GM23248 (cell line): ENCODE measurements at places on chromosomes 16 and 17. TPM values are rescaled to one million over a fixed set of nuclear protein-coding genes. Genes with fewer than 3 reads are reported as not detected.

- H3K27me3 ChIP-seq = no peaks in the 10 kb centered on the region
- H3K4me1 ChIP-seq = no peaks in the 10 kb centered on the region
- H3K4me3 ChIP-seq = no peak within 1 kb of the TSS
These were observed at the start of gene MYH4 for GRCh38 chr17:10469459-10469858. Gene MYH4 (minus strand): TSS chr17:10469559. CDS start chr17:10466745, 2,814 bp downstream.

DNA sequence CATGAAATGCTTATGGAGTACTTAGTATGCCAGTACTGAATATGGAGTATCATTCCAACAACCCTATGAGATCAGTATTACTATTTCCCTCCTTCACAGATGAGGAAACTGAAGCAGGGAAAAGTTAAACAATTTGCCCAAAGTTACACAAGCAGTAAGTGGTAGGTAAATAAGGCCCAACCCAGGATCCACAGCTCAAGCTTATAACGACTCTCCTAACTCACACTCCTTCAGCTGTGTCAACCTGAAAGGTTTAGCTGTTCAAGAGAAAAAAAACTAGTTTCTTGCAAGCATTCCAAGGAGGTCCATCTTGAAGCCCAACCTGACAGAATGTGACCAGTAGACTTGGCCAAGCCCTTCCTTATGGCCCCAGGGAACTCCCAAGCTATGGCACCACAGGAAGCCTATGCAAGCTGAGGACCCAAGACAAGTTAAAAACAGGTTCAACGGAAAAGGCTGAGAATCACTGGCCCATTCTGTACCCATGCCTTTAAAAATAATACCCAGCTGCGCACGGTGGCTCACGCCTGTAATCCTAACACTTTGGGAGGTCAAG lies 6.5 kb downstream of the CRK start:
- no peaks in the 10 kb centered on the region; the same call in 1 of the 2 replicates for H3K36me3 ChIP-seq
- no peaks in the 10 kb centered on the region for H3K27me3 ChIP-seq
- H3K4me1 ChIP-seq = peaks cover 18% of the 10 kb centered on the region; the same call in 1 of the 2 replicates
- H3K27ac ChIP-seq = no peak overlapping the region
- H3K4me3 ChIP-seq = no peak overlapping the region
- DNase-seq = no peak

DNA sequence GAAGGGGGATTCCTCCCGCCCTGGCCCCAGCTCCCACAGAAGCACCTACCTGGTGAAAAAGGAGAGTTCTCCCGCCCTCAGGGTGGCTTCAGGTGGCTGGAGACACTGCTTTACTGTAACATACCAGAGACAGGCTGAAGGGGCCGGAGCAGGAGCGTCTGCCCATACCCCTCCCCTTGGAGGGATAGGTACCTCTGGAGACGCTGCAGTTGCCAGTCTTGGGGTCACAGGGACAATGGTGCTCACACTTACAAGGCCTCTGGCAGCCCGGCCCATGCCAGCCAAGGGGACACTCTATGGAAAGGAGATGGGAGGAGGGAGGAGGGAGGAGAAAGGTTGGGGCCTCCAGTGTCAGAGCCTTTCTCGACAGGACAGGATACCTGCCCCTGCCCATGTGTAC lies 6.6 kb downstream of the NAGPA start:
- H3K4me1 ChIP-seq = no peaks in the 10 kb centered on the region
- no peaks in the 10 kb centered on the region for H3K36me3 ChIP-seq
- no peak overlapping the region for H3K4me3 ChIP-seq
- H3K27me3 ChIP-seq = no peaks in the 10 kb centered on the region
- no peak overlapping the region for H3K27ac ChIP-seq
- DNase-seq = no peak

- H3K36me3 ChIP-seq = no peaks in the 10 kb centered on the region
- no peak for DNase-seq
- H3K27ac ChIP-seq = peak overlapping the region; percentile 44
- peaks cover 33% of the 10 kb centered on the region; the same call in 1 of the 2 replicates for H3K4me1 ChIP-seq
These were observed 3.5 kb upstream of the BCL6B start for GRCh38 chr17:7019367-7019766.

DNA sequence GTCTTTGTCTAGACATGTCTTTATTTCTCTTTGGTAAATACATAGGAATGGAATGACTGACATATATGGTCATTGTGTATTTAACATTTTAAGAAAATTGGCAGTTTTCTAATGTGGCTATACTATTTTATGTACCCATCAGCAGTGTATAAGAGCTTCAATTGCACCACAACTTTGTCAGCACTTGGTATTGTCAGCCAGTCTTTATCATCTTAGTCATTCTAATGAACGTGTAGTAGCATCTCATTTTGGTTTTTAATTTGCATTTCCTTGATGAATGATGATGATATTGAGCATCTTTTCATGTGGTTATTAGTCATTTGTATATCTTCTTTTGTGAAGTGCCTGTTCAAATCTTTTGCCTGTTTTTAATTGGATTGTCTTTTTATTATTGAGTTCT lies 239.3 kb downstream of the CEP112 start:
- H3K27ac ChIP-seq = no peak overlapping the region
- no peak for DNase-seq
- H3K4me3 ChIP-seq = no peak overlapping the region

DNA sequence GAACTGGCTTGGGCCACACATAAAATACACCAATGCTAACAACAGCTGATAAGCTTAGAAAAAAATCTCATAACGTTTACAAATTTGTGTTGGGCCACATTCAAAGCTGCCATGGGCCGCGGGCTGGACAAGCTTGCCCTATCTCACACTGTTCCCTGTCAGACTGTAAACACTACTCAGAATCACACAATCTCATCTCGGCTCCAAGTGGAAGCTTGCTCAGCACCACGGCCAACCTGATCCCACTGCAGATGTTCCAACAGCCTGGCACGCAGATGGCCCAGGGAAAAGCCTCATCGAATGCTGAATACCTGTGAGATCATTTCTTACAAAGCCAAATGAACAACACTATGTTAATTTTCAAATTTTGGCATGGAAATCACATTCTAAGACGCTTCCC lies 125.8 kb downstream of the ANKRD11 start:
- no peaks in the 10 kb centered on the region for H3K27me3 ChIP-seq
- peak overlapping the region; percentile 73 for H3K27ac ChIP-seq
- peaks cover 6% of the 10 kb centered on the region; the same call in 1 of the 2 replicates for H3K36me3 ChIP-seq
- H3K4me1 ChIP-seq = peaks cover 56% of the 10 kb centered on the region
- H3K4me3 ChIP-seq = no peak overlapping the region
- peak; percentile 74 for DNase-seq

DNA sequence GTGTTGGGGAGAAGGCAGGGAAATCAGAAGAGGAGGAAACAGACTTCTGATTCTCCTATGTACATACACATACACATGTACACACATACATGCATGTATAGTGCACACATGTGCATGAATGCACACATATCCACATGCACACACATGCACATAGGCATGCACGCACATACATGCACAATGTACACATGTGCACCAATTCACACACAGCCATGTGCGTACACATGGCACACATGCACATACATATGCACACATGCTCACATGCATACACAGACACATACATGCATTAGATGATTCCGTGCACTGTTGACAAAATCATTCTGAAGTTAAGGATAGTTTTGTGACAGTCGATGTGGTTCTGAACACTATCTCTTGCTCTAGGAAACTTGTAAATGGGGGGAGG lies 214.0 kb upstream of the CDH13 start:
- H3K27me3 ChIP-seq = peaks cover 9% of the 10 kb centered on the region; the same call in 1 of the 2 replicates
- H3K4me1 ChIP-seq = no peaks in the 10 kb centered on the region
- H3K36me3 ChIP-seq = no peaks in the 10 kb centered on the region
- no peak overlapping the region for H3K27ac ChIP-seq
- H3K4me3 ChIP-seq = no peak overlapping the region

DNA sequence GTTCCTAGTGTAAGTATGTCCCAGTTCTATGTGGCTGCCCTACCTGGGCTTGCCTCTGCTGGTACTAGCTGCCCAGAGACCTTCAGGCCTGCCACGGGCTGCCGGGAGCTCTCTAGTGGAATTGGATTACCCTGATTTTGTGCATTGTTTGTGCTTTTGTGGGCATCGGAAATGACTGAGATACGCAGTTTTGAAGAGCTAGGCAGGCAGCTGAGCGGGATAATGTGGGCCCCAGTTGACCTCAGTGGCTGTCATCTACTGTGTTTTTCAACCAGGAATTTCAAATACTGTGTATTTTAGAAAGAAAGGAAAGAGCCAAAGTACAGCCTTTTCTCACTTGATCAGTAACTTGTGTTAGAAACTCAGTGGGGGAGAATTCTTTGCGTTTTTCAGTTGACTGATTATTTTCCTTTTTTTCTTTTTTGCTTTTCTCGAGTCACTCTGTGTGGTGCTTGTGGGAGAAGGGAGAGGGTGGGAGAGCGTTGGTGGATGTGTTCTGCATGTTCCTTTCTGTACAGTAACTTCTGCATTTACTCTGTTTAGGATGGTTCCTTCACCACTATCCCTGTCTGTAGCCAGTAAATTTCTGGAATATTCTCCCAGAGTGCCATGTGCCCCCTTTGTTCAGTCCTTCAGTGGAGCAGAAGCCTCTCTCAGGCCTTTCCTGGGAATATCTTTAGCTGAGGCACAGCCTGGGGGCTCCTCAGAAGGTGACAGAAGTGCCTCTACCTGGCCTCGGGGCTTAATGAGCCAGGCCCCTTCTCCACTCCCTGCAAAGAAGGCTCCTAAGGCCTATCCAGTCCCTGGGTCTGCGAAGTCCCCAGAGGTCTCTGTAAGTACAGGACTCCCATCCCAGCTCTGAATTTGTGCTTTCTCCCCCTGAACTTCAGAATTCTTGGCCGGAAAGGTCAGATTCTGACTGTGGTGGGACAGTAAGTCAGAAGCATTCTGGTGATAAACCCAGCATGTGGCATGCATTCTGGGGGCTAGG lies 15.0 kb upstream of the SLC12A3 start:
- H3K36me3 ChIP-seq = no peaks in the 10 kb centered on the region
- no peak for DNase-seq
- no peaks in the 10 kb centered on the region for H3K27me3 ChIP-seq
- peaks cover 40% of the 10 kb centered on the region for H3K4me1 ChIP-seq
- peak overlapping the region; percentile 48; the same call in 1 of the 2 replicates for H3K27ac ChIP-seq

DNA sequence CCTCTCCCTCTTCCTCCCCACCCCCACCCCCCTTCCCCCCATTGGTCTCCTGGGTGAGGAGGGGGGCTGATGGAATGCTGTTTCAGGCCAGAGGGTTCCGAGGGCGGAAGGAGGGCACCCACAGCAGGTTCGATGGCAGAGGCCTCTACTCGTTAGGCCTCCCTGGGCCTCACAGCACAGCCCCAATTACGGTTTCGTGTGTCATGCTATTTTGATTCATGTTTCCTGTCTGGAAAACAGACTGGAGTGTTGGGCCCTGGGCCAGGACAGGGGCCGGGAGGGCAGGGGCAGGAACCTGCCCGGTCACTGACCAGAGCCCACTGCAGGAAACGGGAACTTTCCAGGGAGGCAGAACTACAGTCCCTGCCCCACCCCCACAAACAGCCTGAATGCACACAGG lies 138.2 kb downstream of the C16orf95 start:
- no peaks in the 10 kb centered on the region for H3K36me3 ChIP-seq
- no peak overlapping the region for H3K27ac ChIP-seq
- H3K4me1 ChIP-seq = peaks cover 7% of the 10 kb centered on the region; the same call in 1 of the 2 replicates
- H3K27me3 ChIP-seq = no peaks in the 10 kb centered on the region
- DNase-seq = peak; percentile 43
- no peak overlapping the region for H3K4me3 ChIP-seq

The GAST gene
- polyA plus RNA-seq = not detected in 2 replicates

The SPATA32 gene
- polyA plus RNA-seq = not detected in 2 replicates

The TBC1D28 gene
- not detected in 2 replicates for polyA plus RNA-seq
